Bronchial smooth muscle cell (primary cell): ENCODE measurements at places on chromosomes 1 and 21. TPM values are rescaled to one million over a fixed set of nuclear protein-coding genes. Genes with fewer than 3 reads are reported as not detected.

Gene NFASC
- total RNA-seq, result 0.77 and 8.5 TPM in 2 replicates

Gene CFHR5
- total RNA-seq, result not detected in 2 replicates

Gene ZNF697
- total RNA-seq, result 7.6 and 8.2 TPM in 2 replicates

Gene SAMD11
- 7.5 and 30.3 TPM in 2 replicates for total RNA-seq

Gene RPTN
- not detected in 2 replicates for total RNA-seq

Gene LMX1A
- total RNA-seq, result not detected in 2 replicates

Gene TTC24
- not detected in 2 replicates for total RNA-seq

Gene HSD11B1
- 33.3 and 35.0 TPM in 2 replicates for total RNA-seq
